Stimulated activated CD4-positive, alpha-beta T cell treated with anti-CD3 and anti-CD28 coated beads, Interleukin-12 subunit alpha, Interleukin-12 subunit beta, amount 100 ng/mL, for 24 hours (primary cell): ENCODE measurements at places on chromosomes 5 and 9.

- no peak for DNase-seq
Measured at GRCh38 chr5:120382833-120383232, 81.3 kb upstream of the PRR16 start.

GRCh38 chr5:136235321-136235720 lies 42.4 kb upstream of the SMIM32 start:
- DNase-seq, result no peak

DNA sequence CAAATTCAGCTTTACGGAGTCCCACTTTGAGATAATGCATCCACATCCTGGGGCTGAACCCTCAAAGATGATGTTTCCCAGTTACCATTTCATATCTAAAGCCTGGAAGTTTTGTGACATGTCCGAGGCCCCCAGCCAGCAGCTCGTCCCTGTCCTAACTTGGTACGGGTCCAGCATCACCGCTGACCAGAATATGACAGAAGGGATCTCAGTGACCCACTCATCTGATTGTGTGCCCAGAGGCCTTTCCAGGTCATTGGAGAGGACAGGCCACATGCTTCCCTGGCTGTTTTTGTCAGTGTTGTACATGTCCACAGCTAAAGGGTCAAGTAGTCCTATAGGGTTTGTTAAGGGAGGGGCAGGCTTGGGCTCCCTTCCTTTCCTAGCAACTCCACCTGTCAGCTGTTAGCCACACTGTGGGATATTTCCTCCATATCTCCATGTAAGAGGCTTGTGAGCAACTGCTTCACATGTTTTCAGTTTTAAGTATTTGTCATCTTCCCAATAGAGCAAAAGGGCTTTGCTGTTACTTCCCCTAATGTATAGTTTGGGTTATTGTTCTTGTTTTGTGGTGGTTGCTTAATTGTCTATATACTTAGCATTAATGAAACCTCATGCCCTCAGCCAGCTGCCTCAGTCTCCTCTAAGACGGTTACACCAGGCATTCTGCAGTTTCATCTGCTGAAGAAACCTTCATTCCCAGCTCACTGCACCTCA lies 33.4 kb downstream of the SECISBP2 start:
- DNase-seq, result no peak

- DNase-seq, result no peak
Measured at GRCh38 chr5:33120671-33121070, 320.1 kb upstream of the TARS1 start.

DNA sequence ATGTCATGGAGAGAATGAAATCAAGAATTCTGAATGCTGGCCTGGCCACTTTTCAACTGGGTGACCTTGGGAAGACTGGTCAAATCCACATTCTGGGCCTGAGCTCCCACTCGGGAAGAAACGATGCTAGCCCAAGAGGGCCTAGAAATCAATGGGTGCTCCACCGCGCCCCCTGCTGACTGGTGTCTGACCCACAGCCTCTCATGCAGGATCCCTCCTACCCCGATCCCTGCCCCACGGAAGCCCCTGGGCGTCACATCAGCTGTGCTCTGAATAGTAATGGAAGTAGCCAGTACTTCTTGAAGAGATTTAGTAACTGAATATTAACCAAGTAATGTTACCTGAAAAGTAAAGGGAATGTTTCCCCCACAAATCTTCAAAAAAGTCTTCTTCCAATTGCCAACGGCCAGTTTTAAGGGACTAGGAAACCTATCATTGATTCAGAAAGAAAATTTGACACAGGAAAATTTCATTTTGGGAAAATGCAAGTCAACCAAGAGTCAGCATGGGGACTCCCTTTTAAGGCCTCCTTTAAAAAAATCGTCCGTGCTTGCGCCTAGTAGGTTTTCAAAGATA lies 43.9 kb downstream of the CRB2 start:
- no peak for DNase-seq

DNA sequence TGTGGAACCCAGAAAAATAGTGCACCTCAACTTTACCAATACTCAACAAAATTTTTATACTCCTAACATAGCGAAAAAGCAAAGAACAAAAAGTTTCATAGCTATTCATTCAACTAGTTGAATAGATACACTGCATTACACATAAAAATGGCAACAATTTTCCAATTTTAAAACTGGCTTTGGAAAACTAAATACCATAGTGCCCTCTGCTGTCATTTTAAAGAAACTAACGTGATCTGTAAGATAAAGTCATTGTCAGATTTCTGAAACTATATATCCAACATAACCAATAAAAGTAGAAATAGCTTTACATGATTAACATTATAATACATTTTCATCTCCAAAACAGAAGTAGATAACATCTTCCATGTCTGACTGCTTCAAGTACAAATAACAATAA lies 31.6 kb downstream of the DTWD2 start:
- no peak for DNase-seq

DNA sequence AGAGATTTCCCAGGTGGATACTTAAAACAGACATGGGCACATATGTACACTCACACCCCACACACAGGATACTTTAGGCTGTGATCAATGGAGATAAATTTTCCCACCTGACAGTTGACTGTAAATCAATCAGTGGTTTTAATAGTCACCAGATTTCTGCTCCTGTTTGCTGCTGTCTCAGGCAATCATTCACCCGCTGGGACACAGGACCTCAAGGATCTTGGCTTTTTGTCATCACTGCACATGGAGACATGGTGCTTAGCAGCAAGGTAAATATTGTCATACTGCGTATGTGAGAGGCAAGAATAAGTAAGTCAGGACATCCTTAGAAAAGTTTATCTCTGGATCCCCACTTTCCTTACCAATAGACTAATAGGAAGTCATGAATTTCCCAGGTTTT lies 60.8 kb upstream of the KLF9 start:
- DNase-seq, result no peak

- no peak for DNase-seq
Measured at GRCh38 chr5:88368201-88368600, 99.6 kb upstream of the TMEM161B start.
